Inflammatory macrophage treated with lipopolysaccharide for 4 hours (primary cell): ENCODE measurements at places on chromosomes 4 and X.

GRCh38 chr4:142095886-142096605 lies 459.7 kb downstream of the IL15 start:
- DNase-seq: no peak

DNA sequence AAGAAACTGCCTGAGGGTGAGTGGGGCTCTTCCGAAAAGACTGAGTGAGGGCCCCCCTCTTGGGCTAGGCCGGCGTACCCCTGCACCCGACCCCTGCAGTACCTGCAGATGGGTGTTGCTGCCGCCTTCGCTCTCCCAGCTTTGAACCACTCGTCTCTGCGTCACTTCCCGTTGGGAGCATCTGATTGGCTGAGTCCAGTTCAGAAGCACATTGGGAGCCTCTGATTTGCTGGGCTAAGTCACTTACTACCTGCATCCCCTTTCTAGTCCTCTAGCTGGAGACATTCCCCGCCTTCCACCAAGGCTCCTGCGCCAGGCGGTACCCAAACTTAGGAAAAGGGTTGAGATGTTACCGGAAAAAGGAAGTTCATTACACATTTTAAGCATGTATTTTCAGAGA lies 20.4 kb upstream of the WWC2 start:
- DNase-seq: no peak

- DNase-seq: no peak
These were observed 118.2 kb upstream of the HTR2C start for GRCh38 chrX:114465689-114466088.

GRCh38 chr4:156169861-156170260 lies 216.2 kb upstream of the CTSO start:
- no peak for DNase-seq

DNA sequence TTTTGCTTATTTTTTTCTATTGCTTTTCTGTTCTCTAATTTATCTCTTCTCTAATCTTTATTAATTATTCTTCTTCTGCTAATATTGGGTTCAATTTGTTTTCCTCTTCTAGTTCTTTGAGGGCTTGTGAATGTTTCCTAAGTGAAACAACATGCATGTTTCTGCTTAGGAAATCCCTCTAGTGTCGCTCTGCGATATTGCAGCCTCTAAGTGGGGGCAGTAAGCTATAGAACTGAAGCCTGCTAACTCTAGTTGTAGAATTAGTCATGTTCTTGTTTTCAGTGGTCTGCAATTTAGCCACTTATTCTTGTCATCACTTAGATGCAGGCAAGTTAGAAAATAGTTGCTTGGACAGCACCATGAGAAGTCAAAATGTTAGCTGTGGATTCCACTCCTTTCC lies 222.6 kb downstream of the SPIN4 start:
- peak; percentile 0 for DNase-seq

DNA sequence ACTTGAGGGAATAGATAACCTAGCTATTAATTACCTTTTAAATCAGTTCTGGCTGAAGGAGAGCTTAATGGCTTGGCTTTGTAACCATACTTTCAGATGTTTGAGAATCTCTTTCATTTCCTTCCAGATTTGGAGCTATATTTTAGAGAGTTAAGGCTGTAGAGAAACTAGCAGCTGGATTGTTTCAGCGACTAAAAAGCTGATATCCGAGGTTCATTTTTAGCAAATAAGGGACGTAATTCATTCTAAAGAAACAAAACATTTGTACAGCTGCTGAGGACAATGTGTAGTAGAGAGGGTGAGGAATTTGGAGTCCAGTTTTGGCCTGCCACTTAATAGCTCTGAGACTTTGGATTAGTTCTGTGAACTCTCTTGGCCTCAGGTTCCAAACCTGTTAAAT lies 12.2 kb downstream of the OSTC start:
- DNase-seq: no peak

GRCh38 chrX:2462074-2462473 lies 38.7 kb downstream of the DHRSX start:
- no peak for DNase-seq

- no peak for DNase-seq
These were observed 57.0 kb downstream of the XAGE2 start for GRCh38 chrX:52425775-52426174.

GRCh38 chr4:38154681-38155588 lies 194.7 kb downstream of the PTTG2 start:
- DNase-seq: peak; percentile 30

DNA sequence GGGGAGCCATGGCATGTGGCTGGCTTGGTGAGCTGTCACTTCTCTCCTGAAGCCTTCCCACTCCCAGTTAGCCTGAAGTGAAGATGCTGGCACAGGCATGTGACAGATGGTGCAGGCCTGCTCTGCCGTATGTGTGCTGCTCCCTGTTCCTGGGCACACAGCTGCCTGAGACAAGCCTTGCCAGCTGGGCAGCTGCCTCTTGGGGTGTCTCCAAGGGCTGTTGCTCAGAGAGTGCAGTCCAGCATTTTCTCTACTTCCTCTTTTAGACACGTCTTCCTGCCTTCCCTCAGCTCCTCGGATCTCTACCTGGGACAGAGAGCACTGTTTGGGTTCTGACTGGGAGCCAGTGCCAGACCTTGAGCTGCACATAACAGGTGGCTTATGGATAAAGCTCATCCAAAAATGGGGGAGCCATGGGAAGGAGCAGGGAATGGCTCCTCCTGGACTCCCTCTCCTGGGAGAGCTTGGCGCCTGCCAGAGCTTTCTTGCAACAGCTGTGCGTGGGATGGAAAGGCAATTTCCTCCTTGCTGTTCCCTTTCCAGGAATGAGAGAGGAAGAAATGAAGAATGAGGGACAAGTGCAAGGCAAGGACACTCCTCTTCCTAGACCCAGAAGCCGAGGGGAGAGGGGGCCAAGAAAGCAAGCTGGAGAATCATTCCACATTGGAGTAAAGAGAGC lies 132.9 kb downstream of the MSL3 start:
- peak; percentile 37 for DNase-seq

- DNase-seq: no peak
These were observed 579.4 kb downstream of the GRXCR1 start for GRCh38 chr4:43471950-43472349.

- no peak for DNase-seq
These were observed 70.8 kb downstream of the PTPN13 start for GRCh38 chr4:86664959-86665358.

DNA sequence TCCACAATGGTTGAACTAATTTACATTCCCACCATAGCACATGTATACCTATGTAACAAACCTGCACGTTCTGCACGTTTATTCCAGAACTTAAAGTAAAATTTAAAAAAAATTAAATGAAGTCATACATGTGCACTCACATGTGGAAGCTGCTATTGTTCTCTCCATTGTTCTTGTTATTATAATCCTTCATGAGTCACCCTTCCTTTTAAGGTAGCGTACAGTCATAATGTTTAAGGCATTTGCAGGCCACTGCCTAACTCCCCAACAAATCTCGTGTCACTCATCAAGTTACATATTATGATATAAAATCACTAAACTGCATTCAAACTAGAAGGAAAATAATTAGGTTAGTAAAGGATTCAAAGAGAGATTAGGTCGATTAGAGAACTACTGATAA lies 63.6 kb downstream of the SLC7A11 start:
- no peak for DNase-seq

- DNase-seq: peak; percentile 11
These were observed 423.2 kb downstream of the RPA4 start for GRCh38 chrX:97306771-97307470.

- DNase-seq: peak; percentile 49
These were observed 9.9 kb upstream of the ANAPC4 start for GRCh38 chr4:25367004-25367621.

- no peak for DNase-seq
These were observed 35.7 kb downstream of the RAB33B start for GRCh38 chr4:139489638-139490037.

GRCh38 chr4:36138220-36138619 lies 106.1 kb downstream of the ARAP2 start:
- DNase-seq: no peak

DNA sequence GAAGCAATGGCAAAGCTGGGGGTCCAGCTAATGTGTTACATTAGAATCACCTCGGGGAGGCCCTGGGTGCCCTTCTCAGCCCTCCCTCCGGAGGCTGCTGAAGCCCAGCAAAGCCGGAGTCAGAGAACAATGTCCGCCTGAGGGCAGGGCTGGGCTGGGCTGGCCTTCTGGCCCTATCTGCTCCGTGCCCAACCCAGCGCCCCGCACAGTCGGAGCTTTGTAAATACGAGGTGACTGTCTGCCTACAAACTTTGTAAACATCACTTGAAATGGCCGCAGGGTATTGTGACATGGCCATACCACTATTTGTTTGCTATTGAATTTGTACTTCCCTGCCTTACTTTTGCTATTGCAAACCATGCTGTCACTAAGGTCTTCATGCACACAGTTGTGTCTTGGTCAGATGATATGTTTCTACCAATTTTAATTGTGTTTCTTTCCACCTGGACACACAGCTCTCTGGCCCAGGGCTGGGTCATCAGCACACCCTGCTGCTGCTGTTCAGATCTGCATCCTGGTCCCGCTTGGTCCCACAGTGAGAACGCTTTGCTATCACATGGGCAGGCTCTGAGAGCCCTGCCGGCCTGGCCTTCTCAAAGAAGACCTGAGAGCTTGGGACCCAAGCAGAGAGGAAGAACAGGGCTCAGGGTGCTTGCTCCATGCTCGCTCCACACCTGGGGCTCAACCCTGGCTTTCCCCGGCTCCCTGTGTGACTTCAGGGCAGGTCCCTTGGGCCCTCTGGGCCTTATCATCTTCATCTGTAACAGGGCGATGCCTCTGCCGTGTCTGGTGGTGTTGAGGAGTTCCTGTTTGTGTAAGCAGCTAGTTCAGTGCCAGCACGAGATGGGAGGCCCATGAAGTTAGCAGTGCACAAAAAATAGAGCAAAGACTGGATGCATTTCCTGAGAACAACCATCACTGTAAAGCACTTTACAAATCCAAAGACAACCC lies 2.3 kb downstream of the S100P start:
- DNase-seq: no peak

GRCh38 chr4:105343146-105343931 lies 130.5 kb downstream of the PPA2 start:
- DNase-seq: no peak

GRCh38 chr4:10032625-10033024 lies 11.3 kb upstream of the SLC2A9 start:
- DNase-seq: peak; percentile 90

- DNase-seq: no peak
These were observed 108.2 kb upstream of the MAMLD1 start for GRCh38 chrX:150254909-150255308.

GRCh38 chrX:74535086-74535407 lies 79.4 kb downstream of the RLIM start:
- DNase-seq: peak; percentile 42

- no peak for DNase-seq
These were observed 51.5 kb upstream of the GPR78 start for GRCh38 chr4:8528713-8529112.

DNA sequence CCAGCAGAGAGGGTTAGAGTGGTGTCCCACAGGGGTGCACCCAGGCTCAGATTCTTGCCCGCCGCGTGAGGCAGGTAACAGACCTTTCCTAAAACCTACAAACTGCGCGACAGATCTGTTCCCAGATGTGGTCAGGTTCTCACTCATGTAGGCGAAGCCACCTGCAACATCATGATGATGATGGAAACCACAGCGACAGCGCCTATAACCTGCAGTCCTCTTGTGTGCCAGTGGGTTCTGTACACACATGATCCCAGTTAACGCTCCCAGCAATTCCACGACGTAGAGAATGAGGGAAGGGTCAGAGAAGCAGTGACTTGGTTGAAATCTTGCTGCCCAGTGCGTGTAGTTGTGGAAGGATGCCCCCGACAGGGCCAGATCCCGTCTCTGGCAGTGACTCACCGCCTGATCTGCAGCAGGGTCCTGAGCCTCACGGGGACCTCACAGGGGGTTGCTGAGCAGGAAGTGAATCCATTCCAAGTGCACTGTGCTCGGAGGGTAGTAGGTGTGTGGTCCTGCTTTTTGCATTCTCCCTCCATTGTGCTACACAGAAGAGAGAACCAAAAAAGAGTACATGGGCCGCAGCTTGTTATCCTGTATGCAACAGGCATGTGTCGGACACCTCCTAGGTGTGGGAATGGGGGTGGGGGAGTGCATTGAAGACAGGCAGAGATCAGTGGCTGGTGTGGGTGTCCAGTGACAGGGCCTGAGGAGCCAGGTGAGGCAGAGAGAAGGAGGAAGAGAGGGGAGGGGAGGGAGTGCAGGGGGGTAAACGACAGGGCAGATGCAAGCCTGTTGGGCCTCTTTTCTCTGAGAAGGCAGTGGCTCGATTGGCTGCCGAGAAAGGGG lies 66.6 kb downstream of the MTMR1 start:
- DNase-seq: no peak

DNA sequence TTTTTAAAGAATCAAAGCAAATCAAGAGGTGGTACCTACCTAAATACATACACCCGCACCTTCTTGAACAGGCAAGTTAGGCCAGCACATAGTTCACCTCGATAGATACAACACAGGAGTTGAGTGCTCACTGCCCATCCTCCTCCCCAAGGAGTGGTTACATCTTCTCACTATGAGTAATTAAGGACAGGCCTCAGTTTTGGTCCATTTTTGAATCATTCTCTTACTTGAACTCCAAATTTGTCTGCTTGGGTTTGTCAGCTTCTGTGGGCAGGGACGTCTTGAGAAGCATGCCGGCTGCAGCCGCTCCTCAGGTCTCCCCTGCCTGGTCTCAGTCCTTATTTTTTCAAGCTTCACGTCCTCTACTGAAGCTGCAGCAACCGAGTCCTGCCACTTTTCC lies 190.6 kb upstream of the RBPJ start:
- no peak for DNase-seq
